Activated naive CD4-positive, alpha-beta T cell treated with anti-CD3 and anti-CD28 coated beads, Interleukin-2, amount 50 U/mL, for 72 hours (primary cell): ENCODE measurements at places on chromosomes 12 and 14. TPM values are rescaled to one million over a fixed set of nuclear protein-coding genes. Genes with fewer than 3 reads are reported as not detected.

- DNase-seq = no peak
Measured at GRCh38 chr14:66003082-66003730, 483.0 kb upstream of the CCDC196 start.

GRCh38 chr14:70718383-70719118, 76.8 kb downstream of the TTC9 start:
- DNase-seq = no peak

GRCh38 chr14:60221457-60221856, 27.6 kb upstream of the PPM1A start:
- DNase-seq = no peak

DNA sequence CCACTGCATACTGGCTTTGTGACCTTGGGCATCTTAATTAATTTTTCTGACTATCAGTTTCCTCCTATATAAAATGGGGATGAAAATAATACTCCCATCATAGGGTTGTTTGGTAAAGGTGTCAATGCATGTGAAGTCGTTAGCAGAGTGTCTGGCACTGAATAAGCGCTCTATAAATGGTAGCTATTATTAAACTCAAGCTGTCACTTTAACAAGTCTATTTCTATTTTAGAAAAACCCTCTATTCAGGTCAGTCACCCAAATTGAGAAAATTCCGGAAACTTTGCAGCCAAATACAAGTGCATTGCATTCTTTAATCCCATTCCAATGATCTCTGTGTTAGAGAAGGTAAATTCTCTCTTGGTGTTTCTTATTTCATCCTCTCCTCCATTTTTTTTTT, 363.1 kb downstream of the SYT1 start:
- no peak for DNase-seq

GRCh38 chr12:109302358-109302757, 6.7 kb downstream of the FOXN4 start:
- DNase-seq = no peak

DNA sequence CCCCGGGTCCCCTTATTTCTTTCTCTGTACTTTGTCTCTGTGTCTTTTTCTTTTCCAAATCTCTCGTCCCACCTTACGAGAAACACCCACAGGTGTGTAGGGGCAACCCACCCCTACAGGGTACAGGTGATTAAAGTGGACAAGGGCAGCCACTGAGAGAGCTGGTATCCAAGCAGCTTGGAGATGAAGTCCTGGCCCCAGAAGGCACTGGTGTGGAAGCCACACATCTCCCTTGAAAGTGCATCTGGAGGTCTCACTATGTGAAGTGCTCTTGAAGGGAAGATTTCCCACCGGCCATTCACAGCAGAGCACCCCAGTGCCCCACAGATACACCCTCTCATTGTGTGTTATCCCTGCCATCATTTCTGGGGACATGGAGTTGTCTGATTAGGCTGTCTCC, 6.3 kb upstream of the BICD1 start:
- no peak for DNase-seq

GRCh38 chr14:65170768-65171507, 68.6 kb upstream of the MAX start:
- peak; percentile 54 for DNase-seq

- no peak for DNase-seq
Measured at GRCh38 chr14:26594148-26594547, 3.7 kb downstream of the NOVA1 start.

GRCh38 chr14:64830961-64831360, 48.7 kb downstream of the SPTB start:
- no peak for DNase-seq

DNA sequence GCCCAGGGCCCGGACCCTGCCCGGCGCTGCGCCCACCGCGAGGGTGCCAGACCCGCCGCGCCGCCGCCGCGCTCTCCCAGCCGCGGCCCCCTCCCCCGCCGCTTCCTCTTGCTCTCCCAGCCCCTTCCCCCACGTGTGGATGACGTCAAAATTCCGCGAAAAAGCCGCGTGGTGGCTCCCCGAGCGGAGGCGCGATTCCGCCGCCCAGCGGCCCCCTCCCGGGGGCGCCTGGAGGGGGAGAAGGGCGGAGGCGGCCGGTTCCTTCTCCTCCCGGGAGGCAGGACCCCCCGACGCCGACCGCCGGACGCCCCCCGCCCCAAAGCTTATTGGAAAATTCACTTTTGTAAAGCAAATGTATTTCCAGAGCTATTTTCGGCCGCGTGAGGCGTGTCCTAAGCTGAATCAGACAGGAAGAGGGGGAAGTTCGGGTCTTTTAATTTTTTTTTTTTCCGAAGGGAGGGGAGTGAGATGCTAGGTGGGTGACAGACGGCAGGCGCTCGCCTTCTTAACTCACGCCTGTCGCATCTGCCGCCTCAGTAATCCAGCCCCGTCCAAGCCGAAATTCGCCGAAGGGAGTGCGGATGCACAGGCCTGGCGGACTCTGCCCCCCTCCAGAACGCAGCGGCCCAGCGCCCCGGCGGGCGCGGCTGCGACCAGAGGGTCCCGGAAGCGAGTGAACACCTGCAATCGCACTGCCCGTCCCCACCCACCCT, 4.1 kb upstream of the CCND2 start:
- peak; percentile 91 for DNase-seq

DNA sequence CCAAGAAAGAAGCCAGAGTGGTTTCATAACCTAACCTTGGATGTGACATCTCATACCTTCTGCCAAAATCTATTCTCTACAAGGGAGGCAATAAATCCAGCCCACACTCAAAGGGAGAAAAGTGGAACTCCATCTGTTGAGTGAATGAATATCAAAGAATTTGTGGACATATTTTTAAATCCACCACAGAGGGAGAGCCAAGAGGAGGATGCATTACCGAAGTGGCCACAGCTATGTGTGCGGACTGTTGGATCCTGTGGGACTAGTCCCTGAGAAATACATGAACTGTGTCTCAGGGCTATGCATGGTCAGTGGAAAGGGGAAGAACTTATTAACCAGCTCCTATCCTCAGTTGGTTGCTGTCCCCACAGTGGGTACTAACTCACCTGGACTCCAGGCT, 273.9 kb downstream of the NUAK1 start:
- DNase-seq = no peak

DNA sequence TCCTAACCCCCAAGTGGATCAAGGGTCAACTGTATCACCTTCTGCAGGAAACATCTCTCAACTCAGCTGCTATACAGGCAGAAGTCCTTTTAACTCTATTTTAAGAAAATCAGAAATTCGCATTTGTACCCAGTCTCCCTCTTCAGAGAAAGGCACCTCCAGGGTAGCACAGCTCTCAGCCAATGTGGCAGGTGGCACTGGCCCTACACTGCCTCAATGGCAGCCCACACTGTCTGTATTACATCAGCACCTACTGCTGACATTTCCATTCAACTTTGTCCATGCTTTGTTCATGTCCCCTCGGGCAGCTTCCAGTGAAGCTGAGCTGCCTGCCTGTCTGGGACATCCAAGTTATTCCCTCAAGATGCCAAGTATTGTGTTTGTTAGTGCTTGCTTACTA, 8.8 kb downstream of the SPTSSA start:
- DNase-seq = no peak

DNA sequence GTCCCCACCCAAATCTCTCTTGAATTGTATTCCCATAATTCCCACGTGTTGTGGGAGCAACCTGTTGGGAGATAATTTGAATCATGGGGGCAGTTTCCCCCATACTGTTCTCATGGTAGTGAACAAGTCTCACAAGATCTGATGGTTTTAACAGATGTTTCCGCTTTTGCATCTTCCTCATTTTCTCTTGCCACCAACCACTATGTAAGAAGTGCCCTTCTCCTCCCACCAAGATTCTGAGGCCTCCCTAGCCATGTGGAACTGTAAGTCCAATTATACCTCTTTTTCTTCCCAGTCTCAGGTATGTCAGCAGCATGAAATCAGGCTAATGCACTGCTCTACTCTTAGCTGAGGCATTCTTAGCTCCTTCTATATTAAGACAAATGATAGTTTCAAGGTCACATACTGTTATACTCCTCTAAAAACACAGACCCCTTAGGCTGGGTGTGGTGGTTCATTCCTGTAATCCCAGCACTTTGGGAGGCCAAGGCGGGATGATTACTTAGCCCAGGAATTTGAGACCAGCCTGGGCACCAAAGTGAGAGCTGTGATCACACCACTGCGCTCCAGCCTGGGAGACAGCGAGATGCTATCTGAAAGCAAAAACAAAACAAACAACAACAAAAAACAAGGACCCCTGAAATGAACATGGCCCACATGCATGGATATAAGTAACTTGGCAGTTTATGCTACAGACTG, 3.6 kb downstream of the SCAF11 start:
- DNase-seq = no peak

- no peak for DNase-seq
Measured at GRCh38 chr12:125203145-125203765, 138.0 kb downstream of the AACS start.

GRCh38 chr12:111757361-111758119, 9.2 kb upstream of the ALDH2 start:
- DNase-seq = no peak

DNA sequence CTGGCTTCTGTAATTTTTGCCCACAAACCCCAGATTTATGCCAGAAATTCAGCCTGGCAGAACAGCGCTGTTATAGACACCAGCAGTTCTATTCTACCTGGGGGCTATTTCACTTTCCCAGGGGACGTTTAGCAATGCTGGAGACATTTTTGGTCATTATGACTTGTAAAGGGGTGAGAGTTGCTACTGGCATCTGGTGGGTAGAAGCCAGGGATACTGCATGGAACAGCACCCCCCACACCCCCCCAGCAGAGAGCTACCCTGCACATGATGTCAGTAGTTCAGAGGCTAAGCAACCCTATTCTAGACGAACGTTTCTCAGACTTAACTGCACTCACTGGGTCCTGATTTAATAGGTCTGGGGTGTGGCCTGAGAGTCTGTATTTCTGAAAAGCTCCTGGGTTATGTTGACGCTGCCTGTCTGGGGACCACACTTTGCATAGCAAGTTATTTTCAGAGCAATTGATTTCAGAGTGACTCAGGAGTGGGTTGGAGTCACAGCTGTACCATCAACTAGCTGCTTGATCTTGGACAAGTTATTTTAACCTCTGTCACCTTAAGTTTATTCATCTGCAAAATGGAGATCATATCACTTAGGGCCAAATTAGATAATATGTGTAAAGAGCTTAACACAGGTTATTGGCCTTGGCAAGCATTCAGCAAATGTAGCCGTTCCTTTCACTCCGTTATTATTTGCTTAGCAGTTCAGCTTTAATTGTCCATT, 48.5 kb downstream of the CHST11 start:
- DNase-seq = no peak

DNA sequence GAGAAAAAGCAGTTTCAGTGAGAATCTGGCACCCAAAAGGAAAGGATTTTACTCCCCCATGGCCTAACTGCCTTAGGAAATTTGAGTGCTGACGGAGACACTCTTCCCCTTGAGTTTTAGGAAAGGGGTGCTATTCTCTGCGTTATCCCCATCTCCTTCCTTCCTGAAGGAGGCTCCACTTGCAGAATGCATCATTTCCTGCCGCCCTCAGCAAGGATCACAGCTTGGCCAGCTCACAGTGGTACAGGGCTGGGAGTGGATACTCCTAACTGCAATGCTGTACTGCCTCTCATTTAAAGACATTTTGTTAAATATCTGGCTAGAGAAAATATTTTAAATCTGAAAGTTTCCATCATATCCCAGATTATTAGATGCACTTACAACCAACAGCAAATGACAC, 33.0 kb downstream of the RDH12 start:
- no peak for DNase-seq

DNA sequence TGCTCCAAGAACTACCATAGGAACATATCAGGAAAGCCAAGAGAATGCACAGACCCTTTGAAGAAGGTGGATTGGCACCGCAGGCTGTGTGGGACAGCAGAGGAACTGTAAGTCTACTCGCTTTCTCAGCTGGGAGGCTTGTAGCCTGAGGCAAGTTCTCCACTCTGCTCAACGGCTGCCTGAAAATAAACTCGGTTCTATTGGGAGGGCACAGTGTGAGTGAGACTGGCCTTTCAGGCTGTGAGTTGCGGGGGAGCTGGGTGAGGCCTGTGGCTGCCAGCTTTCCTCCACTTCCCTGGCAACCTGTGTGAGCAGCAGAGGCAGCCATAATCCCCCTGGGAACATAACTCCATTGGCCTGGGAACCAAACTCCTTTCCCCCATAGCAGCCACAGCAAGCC, 132.1 kb downstream of the ANKS1B start:
- DNase-seq = no peak

GRCh38 chr12:130145731-130146130, 16.5 kb upstream of the FZD10 start:
- no peak for DNase-seq

GRCh38 chr12:47820631-47821345, 1.1 kb upstream of the HDAC7 start:
- no peak for DNase-seq

- no peak for DNase-seq
Measured at GRCh38 chr12:120539303-120539702, 5.1 kb downstream of the RNF10 start.

DNA sequence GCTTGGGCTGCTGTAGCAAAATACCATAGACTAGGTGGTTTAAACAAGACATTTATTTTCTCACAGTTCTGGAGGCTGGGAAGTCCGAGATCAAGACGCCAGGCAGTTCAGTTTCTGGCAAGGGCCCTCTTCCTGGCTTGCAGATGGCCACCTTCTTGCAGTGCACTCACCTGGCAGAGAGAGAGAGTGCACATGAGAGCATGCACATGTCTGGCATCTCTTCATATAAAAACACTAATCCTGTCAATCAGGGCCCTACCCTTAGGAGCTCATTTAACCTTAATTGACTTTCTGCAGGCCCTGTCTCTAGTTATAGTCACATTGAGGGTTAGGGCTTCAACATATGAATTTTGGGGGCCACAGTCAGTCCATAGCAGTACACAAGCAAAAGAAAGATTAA, 12.4 kb upstream of the EVL start:
- DNase-seq = no peak

- no peak for DNase-seq
Measured at GRCh38 chr12:34097213-34097612, 74.9 kb downstream of the ALG10 start.

TPPP2 gene
- total RNA-seq = not detected

CCDC197 gene
- total RNA-seq = 0.20 TPM

FBRSL1 gene
- total RNA-seq = 30.8 TPM

UNG gene
- total RNA-seq = 74.9 TPM

TPH2 gene
- not detected for total RNA-seq

TAS2R8 gene
- total RNA-seq = not detected

PZP gene
- total RNA-seq = not detected

GARIN6 gene
- not detected for total RNA-seq

VWF gene
- total RNA-seq = 0.12 TPM

TAS2R9 gene
- not detected for total RNA-seq

PELI2 gene
- 2.0 TPM for total RNA-seq

PLCZ1 gene
- total RNA-seq = not detected
